ENCODE measurements at places on chromosomes 3 and 15.

GRCh38 chr3:189076449-189076848 lies 95.3 kb upstream of the TPRG1 start:
- no peak for DNase-seq

GRCh38 chr3:34157491-34157890 lies 359.1 kb downstream of the PDCD6IP start:
- no peak for DNase-seq

DNA sequence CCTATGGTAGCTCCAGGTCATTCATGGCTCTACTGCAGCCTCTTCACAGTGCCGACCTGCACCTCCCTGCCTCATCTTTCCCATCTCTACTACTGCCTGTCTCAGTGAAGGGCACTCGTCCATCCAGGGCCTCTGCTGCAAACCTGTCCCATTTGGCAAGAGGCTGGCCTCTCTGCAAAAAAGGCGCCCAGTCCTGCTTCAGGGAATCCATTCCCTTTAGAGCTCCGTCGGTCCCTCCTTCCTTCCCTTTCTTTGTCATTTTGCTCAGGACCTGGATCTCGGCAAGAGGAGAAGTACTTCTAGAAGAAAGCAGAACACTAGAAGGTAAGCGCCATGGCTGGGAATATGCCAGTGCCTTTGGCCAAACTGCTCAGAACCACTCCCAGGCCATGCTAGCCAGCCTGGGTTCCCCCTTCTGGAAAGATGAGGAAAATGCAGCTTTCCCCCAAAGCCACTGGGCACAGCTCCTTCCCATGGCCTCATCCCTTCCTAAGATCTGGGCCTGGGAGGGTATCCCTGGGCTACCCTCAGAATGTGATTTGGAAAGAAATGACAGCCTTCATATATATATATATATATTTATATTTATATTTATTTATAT lies 6.4 kb upstream of the ISL2 start:
- no peak for DNase-seq

DNA sequence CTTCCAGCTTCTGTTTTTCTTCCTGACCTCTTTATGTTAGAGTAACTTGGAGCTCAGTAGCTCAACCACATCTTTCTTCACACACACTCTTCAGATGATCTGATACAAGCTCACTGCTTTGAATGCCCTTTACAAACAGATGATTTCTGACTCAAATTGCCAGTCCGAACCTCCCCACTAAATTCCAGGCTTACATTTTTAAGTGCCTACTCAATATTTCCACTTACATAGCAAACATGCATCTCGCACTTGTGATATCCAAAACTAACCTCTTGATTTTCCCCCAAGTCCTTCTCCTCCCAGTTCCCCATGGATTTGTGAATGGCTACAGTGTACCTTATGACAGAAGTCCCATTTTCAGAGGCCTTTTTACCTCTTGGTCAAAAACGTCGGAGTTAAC lies 139.1 kb downstream of the GBE1 start:
- DNase-seq = no peak

DNA sequence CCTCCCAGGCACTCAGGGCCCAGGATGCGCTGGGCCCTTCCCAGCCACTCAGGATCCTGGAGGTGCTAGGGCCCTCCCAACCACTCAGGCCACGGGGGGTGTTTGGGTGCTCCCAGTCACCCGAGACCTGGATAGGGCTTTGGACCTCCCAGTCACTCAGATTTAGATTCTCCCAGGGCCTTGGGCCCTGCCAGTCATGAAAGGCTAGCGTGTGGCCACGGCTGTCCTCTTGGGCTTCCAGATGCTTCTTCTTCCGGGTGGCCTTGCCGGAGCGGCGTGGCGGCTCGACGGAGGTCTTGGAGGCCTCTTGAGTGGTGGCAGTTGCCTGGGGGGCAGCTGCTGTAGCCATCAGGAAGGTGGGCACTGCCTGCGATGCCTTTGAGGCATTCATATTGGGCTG lies 2.8 kb downstream of the MAGEL2 start:
- no peak for DNase-seq

DNA sequence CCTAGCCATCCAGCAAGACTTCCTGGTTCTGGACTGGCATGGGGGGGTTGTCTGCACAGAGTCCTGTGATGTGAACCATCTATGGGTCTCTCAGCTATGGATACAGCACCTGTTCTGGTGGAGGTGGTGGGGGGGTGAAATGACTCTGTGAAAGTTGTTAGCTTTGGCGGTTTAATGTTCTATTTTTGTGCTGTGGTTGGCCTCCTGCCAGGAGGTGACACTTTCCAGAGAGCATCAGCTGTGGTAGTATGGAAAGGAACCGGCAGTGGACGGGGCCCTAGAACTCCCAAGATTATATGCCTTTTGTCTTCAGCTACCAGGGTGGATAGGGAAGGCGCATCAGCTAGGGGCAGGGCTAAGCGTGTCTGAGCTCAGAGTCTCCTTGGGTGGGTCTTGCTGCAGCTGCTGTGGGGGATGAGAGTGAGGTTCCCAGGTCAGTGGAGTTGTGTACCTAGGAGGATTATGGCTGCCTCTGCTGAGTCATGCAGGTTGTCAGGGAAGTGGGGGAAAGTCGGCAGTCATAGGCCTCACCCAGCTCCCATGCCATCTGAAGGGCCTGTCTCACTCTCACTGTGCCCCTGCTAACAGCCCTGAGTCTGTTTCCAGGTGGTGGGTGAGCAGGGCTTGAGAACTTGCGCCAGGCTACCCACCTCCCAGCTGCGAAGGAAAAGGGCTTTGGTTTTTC lies 7.1 kb upstream of the LARS2 start:
- no peak for DNase-seq

DNA sequence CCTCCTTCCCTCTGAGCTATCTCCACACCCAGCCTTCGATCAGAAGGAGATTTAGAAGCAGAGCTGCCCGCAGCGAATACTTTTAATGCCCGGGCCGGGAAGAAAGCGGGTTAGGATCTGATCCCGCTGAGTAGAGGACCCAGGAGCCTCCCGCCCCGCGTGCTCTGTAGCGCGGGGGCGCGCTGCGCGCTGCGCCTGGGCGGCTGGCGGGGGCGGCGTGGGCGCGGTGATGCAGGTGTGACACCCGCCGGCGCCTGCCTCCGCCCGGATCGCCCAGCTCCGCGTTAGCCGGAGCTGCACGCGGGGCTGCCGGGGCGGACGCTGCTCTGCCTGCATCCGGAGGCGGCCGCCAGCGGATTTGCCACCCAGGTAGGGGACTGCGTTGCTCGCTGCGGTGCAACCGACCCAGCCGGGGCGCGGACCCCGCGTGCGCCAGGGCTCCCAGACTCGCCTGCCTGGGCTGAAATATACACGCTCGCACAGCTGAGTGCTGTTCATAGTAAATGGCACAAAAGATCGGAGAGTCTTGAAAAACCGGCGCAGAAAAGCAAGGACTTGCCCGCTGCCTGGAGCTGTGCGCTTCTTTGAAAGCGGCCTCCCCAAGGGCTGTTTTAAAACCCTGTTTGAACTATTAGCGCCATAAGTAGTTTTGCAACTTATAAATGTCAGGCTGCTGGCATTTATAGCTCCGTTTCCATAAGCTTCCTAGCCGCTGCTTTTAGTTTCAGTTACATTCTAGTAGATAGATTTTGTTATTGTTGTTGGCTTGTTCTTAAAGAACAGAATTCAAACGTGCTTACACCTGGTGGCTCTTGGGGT lies at the start of gene SV2B:
SV2B (plus strand) TSS at position 263 of the 819 bp plus-strand sequence. CDS start 126,007 bp downstream, outside the sequence.
- peak; percentile 37 for DNase-seq

- DNase-seq = no peak
These were observed 84.7 kb downstream of the RBPMS2 start for GRCh38 chr15:64690578-64691296.

GRCh38 chr3:47664519-47664918 lies 85.9 kb upstream of the CSPG5 start:
- no peak for DNase-seq

Data from activated CD8-positive, alpha-beta memory T cell treated with anti-CD3 and anti-CD28 coated beads, Interleukin-2, amount 50 U/mL, for 4 hours (primary cell).